IMR-90 (cell line): ENCODE measurements at places on chromosomes 6 and 20. TPM values are rescaled to one million over a fixed set of nuclear protein-coding genes. Genes with fewer than 3 reads are reported as not detected.
A peak's percentile ranks its signal among the peaks of the same experiment; 100 is the strongest.

DNA sequence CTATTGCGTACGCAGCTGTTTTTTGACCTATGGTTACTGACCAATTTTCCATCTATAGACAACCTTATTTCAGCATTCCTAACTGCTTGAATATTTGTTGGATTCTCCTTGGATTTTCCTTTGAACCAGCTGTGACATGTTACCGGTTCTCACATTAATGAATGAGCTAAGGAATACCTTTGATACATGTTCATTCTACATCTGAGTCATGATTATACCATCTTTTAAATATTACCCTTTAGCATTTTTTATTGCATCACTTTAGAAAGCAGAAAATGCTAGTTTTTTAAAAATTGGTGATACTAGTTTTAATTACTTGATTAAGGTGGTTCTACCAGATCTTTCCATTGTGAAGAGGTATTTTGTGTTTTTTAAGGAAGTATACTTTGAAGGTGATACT, 1.9 kb upstream of the IGF2R start:
- DNase-seq: peak; percentile 48

GRCh38 chr6:15268137-15268908, 22.5 kb downstream of the JARID2 start:
- no peak for DNase-seq

DNA sequence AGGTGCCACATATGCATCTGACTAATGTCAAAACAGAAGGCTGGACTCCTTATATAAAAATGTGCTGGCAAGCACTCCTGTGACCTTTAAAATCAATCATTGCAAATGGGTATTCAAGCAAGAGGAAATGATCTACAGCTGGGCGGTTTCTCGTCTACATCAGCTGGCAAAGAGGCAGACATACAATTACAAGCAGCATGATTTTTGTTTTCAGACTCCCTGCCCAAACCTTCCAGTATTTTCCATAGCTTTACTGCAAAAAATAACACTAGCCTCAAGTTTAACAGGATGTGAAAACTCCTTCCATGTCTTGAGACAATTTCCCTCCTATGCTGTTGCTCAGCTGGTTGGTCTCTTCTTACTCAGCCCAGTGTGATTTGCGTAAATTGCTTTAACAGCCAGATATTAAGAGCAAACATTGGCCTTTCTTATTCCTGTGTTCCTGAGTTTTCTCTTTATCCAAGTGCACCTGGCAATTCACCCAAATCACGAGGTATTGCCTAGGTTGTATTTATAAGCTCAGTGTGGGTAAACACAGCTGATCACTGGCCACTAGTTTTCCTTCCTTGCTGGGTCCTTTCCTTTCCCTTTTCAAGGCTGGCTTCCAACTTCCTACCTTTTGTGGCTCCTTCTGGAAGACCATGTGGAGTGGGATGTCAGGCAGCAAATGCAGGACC, 130.4 kb downstream of the MOXD1 start:
- DNase-seq: no peak

GRCh38 chr6:18397701-18398100, 10.6 kb downstream of the RNF144B start:
- DNase-seq: no peak

DNA sequence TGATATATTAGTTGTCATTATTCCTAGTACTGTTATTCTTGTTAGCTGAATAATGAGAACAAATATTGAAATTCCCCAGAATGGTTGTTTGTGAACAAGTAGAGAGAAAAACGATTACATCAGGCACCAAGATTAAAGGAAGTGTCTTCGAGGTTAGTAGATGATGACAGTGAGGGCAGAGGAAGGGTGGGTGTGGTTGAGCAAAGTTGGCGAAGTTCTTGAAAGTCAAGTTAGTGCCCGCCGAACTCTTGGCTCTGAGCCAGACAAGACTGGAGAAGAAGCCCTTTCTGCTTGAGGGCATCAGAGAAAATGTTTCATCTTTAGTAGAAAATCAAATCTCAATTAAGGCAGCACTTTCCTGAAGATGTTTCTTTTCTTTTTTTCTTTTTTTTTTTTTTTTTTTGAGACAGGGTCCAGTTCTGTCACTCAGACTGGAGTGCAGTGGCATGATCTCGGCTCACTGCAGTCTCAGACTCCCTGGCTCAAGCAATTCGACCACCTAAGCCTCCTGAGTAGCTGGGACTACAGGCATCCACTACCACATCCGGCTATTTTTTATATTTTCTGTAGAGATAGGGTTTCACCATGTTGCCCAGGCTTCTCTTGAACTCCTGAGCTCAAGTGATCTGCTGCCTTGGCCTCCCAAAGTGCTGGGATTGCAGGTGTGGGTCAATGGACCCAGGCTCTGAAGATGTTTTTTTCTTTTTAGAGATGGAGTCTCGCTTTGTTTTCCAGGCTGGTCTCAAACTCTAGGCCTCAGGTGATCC, 77.1 kb downstream of the SGK1 start:
- DNase-seq: no peak

DNA sequence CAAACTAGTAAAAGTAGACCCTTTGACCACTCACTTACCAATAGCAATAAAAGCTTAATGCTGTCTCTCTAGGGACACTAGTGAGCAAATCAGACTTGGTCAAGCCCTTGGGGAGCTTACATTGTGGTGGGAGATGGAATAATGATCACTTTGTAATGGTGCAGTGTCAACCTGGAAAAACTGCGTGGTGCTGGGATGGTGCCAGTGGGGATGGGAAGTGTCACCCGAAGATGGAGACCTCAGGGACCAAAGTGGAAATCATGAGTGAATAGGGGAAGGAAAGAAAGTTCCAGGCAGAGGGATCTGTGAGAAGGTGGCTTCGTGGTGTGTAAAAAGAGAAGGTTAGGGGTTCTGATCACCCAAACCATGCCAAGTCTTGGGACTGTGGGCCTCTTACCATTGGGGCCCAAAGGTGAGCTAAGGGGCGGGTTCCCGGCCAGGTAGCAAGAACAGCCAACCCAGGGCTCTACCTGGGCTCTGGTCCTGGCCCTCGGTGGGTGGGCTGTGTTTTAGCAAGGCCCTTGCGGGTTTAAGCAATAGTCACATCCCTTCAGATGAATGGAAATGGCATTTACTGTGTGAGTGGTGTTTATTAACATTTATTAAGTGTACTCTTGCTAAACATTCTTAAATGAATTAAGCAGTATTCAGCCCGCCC, 15.5 kb downstream of the DYNLRB1 start:
- no peak for DNase-seq

GRCh38 chr6:26412228-26412627, 10.2 kb downstream of the BTN3A1 start:
- DNase-seq: no peak

- no peak for DNase-seq
Measured at GRCh38 chr20:31711179-31712111, 11.2 kb downstream of the BCL2L1 start.

GRCh38 chr6:37641546-37641945, 56.1 kb downstream of the MDGA1 start:
- DNase-seq: no peak

DNA sequence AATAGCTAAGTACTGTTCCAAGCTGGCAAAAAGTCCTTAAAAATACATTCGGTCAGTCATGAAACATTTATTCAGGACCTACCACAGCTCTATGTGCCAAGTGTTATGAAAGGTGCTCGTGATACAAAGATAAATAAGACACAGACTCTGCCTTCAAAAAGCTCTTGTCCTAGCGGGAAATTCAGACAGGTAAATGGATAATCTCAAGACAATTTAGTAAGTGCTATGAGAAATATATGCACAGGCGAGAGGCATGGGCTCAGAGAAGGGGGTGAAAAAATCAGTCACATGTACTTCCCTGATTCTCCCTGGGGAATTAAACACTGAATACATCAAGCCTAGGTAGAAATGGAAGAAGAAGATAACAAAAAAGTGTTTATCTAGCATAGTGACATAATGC, 49.8 kb upstream of the HEY2 start:
- DNase-seq: no peak

- DNase-seq: no peak
Measured at GRCh38 chr20:61789329-61789728, 276.4 kb downstream of the TAF4 start.

DNA sequence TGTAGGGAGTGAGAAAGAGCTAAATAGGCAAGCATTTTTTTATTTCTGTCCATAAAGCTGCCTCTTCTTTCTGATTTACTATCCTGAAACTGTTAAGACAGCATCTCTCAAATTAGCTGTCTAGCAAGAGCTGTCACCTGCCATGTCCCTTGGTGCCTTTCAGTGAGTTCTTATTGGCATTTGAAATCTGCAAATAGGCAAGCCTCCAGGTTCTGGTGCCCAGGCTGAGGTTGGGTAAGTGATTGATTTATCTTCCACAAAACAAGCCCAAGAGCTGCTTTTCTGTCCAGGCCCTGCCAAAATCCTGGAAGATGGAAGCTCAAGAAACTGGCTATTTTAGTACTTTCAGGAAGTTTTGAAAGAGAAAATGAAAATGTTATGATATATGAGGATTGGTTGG, 22.4 kb downstream of the MANEA start:
- no peak for DNase-seq

DNA sequence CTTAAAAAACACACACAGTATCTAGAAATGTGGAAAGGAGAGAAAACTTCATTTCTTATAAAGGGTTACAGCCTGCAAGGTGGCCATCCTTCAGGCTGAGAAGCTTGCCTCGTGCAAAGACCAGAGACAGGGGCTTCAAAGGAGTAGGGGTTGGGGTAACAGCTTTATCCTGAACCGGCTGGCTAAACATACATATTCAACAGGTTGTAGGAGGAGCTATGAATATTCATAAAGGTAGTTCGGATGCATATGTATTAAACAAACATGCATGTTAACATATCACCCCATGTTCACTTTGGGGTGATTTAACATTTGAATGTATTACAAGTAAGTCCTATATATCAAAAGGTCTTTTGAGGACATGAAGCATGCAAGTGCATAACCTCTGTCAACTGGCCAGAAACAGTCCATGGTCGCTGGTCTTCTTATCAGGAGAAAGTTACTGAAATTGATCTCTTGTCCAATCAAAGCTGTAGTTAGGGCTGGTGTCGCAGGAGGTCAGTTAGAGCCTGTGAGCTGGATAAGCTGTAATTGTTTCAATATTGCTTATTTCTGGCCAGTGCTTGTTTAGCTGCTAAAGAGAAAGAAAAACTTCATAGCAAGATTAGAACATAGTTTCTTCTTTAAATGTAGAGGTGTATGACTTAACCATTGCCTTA, 2.3 kb upstream of the STMND1 start:
- no peak for DNase-seq

GRCh38 chr20:43043887-43044286, 145.8 kb downstream of the PTPRT start:
- no peak for DNase-seq

GRCh38 chr6:10486215-10486614, 34.9 kb upstream of the GCNT2 start:
- DNase-seq: no peak

DNA sequence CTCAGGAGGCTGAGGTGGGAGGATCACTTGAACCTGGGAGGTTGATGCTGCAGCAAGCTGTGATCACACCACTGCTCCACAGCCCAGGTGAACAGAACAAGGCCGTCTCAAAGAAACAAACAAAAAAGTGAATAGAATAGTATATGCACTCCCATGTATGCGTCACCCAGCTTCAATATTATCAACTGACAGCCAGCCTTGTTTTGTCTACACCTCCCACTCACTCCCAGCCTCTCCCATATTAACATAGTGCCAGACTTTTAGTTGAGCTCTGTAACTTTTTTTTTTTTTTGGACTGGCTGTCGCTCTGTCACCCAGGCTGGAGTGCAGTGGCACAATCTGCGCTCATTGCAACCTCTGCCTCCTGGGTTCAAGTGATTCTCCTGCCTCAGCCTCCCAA, 18.1 kb upstream of the ILRUN start:
- no peak for DNase-seq

GRCh38 chr20:49823152-49823847, 10.7 kb downstream of the SLC9A8 start:
- DNase-seq: no peak

DNA sequence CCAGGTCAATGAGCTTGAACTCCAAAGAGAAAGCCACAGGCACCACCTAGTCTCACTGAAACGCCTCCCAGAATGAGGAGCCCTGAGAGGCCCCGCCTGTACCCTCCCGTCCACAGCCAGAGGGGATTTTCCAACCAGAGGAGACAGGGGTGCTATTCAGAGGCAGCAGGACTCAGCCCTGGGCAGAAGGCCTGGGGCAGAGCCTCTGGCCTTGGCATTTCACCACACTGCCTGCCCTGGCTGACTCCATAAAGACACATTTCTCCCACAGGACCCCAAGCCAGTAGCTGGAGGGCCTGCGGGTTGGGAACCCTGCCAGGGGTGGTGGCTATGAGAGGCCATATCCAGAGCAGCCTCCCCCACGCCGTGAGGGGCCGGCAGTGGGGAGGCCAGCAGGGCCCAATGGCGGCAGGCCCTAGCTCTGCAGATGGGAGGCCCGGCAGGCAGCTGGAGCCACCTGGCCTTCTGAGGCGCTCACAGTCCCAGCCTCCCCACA, 159.3 kb downstream of the PREX1 start:
- no peak for DNase-seq

DNA sequence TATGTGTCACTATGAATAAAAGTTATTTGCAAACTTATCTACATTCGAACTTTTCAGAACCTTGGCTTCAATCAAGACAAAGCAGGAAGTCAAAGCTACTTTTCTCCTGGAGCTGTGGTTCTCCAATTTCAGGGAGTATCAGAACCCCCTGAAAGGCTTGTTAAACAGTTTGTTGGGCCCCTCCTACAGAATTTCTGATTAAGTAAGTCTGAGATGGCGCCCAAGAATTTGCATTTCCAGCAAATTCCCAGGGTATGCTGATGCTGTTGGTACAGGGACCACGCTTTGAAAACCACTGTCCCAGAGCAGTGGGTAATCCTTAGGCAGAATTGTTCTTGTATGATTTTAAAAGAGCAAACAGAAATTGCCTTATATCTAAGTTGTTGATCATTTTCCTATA, 189.9 kb upstream of the KCNG1 start:
- no peak for DNase-seq

GRCh38 chr6:73858376-73858775, 162.4 kb downstream of the CD109 start:
- DNase-seq: no peak

- peak; percentile 57 for DNase-seq
Measured at GRCh38 chr6:158475344-158476302, 84.3 kb upstream of the TMEM181 start.

GRCh38 chr6:12318749-12319148, 28.6 kb downstream of the EDN1 start:
- DNase-seq: no peak

The SLC52A3 gene
- not detected in 2 replicates for total RNA-seq

The NCOA6 gene
- 3.6 and 3.9 TPM in 2 replicates for total RNA-seq

The TTK gene
- 21.5 and 35.3 TPM in 2 replicates for total RNA-seq

The PRND gene
- total RNA-seq: not detected in 2 replicates

The STX11 gene
- total RNA-seq: 0.54 and 0.56 TPM in 2 replicates

The WASF1 gene
- 3.0 and 4.4 TPM in 2 replicates for total RNA-seq

The WFDC5 gene
- not detected in 2 replicates for total RNA-seq

The SALL4 gene
- not detected in 2 replicates for total RNA-seq

The TRIM26 gene
- 22.6 and 23.3 TPM in 2 replicates for total RNA-seq
